CD8-positive, alpha-beta T cell (primary cell): ENCODE measurements at places on chromosomes 3 and 15. TPM values are rescaled to one million over a fixed set of nuclear protein-coding genes. Genes with fewer than 3 reads are reported as not detected.

- DNase-seq = no peak
Measured at GRCh38 chr3:34248352-34248751, 449.9 kb downstream of the PDCD6IP start.

GRCh38 chr15:97962263-97962662, 1.8 kb downstream of the ARRDC4 start:
- no peak for DNase-seq

DNA sequence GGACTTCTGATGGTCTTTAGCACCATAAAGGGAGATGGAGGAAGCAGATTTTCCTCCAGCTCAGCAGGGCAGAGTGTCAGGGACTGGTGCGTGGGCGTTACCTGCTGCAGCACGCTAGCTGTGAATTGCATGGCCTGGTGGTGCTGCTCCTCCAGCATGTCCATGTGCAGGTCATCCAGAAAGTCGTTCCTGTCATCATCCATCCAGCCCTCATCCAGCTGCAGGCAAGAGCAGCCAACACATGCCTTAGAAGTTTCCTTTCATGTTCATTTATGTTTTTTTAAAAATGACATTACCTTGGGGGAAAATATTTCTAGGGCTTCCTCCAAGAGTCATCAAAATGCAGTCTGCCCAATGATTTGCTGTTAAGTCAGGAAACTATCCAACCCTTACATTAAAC, 239.2 kb downstream of the PDZRN3 start:
- no peak for DNase-seq

DNA sequence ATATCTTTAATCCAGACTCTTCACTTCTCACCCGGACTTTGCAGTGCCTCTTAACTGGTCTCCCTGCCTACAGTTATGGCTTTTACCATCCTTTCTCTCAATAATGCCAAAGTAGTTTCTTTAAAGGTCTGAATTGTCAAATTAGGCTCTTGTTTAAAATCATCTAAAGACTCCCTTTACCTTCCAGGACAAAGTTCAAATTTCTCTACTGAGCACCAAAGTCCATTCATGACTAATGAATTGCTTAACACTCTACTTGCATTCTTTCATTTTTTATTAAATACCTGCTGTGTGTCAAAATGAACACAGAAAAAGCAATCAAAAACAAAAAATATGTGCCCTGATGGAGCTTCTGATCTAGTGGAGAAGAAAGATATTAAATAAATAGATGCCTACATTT, 472.4 kb upstream of the UBE2E2 start:
- DNase-seq = no peak

DNA sequence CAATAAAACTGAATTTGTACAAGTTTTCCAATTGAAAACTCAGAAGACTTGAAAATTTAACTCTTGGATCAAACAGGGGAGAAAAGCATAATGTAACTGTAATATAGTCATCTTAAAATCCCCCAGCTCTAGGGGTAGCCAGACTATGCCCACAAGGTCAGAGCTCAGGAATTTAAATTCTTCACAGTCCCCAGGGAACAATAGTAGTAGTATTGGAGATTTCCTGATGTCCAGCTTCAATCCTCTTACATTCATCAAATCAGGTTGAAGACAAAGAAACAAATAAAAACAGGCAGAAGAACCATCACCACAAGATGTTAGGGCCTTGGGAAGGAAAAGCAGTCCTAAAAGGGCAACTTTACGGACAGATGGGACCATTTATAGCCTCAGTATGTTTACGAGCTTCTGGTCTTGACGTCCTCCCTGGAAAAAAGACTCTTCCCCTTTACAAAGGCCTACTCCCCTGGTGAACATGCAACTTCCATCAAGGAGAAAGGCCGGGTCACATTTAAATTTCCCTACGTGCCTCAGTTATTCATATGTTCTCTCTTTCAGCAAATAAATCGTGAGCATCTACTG, 96.8 kb downstream of the PLCH1 start:
- DNase-seq = no peak

- DNase-seq = no peak
Measured at GRCh38 chr15:52183562-52184173, 7.5 kb downstream of the GNB5 start.

- DNase-seq = no peak
Measured at GRCh38 chr3:52353291-52353855, 37.3 kb downstream of the DNAH1 start.

- DNase-seq = no peak
Measured at GRCh38 chr3:178087376-178087775, 448.9 kb upstream of the KCNMB2 start.

DNA sequence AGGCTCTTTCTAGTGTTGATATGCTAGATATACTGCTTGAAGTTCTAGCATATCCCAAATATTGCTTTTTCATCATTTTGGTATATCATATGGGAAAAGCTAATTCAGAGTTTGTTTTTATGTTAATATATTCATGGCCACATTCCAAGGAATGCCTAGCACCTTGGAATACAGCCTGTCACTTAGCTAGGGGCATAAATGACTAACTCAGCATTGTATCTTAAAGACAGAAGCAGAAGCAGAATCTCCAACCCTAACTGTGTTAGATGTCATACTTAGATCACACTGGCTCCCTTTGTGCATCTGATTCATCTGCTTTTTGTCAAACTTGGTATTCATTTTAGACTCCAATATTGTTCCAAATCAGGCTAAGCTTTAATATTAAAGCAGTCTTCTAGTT, 130.8 kb upstream of the TSPAN3 start:
- no peak for DNase-seq

The WDR93 gene
- not detected for total RNA-seq

The KCNMB2 gene
- total RNA-seq = not detected

The TRAT1 gene
- total RNA-seq = 42.5 TPM

The HCLS1 gene
- total RNA-seq = 179 TPM

The SAMMSON gene
- total RNA-seq = not detected
